Natural killer cell (primary cell): ENCODE measurements at places on chromosomes 16 and 17. TPM values are rescaled to one million over a fixed set of nuclear protein-coding genes. Genes with fewer than 3 reads are reported as not detected.

DNA sequence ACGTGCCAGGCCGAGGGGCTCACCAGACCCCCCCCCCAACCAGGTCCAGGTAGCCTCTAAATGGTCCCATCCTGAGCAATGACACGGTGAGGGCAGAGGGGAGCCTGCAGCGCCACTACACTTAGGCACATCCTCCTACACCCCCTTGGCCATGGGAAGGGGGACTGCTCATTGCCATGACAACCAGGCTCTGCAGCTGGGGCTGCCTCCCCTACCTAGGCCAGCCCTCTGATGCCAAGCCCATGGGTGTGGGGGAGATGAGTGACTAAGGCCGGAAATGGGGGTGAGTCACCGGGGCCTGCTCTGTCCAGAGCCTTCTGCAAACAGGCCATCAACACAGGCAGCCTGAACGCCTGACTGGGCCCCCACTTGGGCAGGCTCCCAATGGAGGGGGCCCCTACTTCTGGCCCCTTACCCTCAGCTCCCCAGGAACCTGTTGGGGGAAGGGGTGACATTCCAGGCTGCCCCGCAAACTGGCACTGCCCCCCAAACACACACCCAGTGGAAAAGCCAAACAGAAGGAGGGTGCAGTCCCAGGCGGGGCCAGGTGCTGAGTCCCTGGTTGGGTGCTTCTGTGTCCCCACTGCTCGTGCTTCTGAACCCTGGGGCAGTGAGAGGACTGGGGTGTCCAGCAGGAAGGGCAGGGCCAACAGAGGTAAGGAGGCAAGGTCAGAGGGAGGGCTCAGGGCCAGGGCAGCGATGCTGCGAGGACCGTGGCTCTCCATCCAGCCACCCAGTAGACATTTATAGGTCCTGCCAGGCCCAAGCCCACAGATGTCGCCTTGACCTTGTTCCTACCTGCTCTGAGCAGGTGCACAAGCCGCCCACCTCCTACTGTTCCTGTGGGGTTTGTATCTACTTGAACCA is 8.2 kb downstream of the PLCD3 start:
- peaks cover 2% of the 10 kb centered on the region for H3K27me3 ChIP-seq
- DNase-seq, result no peak
- no peaks in the 10 kb centered on the region for H3K36me3 ChIP-seq
- no peak overlapping the region for H3K4me3 ChIP-seq

DNA sequence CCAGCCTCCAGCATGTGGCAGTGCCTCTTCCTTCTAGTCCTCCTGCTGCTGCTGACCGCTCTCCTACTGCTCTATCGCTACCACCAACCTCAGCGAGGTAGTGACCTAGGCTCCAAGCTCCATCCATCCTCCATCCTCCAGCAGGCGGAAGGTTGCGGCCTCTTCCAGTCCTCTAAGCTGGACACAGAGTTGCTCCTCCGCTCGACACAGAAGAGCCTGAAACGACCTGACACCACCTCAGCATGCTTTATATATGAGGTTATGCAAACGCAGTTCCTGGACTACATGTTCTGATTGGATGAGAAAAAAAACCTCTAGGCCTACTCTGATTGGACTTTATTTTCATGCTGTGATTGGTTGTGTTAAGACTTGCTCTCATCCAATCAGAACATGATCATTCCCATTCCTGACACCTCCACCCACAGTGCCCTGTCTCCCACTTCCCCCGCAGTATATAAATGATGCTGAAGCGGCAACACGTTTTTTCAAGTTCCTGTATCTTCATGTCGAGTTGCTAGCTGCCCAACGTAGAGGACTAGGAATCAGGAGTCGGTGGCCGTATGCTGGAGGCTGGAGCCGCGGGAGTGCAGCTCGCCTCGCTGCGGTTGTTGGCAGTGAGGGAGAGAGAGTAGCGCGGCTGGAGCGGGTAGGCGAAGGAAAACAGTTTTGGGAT is 398.1 kb downstream of the KCNJ18 start:
- no peak overlapping the region for H3K27ac ChIP-seq
- no peaks in the 10 kb centered on the region for H3K27me3 ChIP-seq
- DNase-seq, result no peak
- H3K36me3 ChIP-seq, result no peaks in the 10 kb centered on the region
- no peaks in the 10 kb centered on the region for H3K4me1 ChIP-seq
- H3K4me3 ChIP-seq, result no peak overlapping the region

- H3K4me3 ChIP-seq, result no peak overlapping the region
- no peaks in the 10 kb centered on the region for H3K27me3 ChIP-seq
Measured at GRCh38 chr17:73855720-73856333, 211.6 kb upstream of the SDK2 start.

Gene CACNG4
- not detected for total RNA-seq

DNA sequence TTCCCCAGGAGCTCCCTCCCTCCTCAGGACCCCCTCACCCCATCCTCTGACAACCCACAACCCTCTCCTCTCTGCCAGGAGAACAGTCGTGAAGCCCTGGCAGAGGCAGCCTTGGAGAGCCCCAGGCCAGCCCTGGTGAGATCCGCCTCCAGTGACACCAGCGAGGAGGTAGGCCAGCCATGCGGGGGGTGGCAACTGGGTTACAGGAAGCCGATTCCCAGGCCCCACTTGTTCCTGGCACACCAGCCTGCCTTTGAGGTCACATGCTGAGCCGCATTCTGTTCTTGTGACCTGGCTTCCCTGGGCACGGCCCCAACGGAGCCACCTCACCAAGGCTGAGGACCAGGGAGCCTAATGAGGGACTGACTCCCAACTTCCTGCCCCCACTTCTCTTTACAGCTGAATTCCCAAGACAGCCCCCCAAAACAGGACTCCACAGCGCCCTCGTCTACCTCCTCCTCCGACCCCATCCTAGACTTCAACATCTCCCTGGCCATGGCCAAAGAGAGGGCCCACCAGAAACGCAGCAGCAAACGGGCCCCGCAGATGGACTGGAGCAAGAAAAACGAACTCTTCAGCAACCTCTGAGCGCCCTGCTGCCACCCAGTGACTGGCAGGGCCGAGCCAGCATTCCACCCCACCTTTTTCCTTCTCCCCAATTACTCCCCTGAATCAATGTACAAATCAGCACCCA is 7.9 kb downstream of the NAT9 start:
- DNase-seq, result no peak
- H3K4me3 ChIP-seq, result no peak overlapping the region
- no peak overlapping the region for H3K27ac ChIP-seq
- H3K4me1 ChIP-seq, result peaks cover 46% of the 10 kb centered on the region

GRCh38 chr17:10013365-10014112 is 108.5 kb upstream of the RCVRN start:
- H3K4me1 ChIP-seq, result peaks cover 22% of the 10 kb centered on the region
- peaks cover 3% of the 10 kb centered on the region for H3K36me3 ChIP-seq
- H3K27me3 ChIP-seq, result no peaks in the 10 kb centered on the region
- H3K27ac ChIP-seq, result peak overlapping the region; percentile 12

DNA sequence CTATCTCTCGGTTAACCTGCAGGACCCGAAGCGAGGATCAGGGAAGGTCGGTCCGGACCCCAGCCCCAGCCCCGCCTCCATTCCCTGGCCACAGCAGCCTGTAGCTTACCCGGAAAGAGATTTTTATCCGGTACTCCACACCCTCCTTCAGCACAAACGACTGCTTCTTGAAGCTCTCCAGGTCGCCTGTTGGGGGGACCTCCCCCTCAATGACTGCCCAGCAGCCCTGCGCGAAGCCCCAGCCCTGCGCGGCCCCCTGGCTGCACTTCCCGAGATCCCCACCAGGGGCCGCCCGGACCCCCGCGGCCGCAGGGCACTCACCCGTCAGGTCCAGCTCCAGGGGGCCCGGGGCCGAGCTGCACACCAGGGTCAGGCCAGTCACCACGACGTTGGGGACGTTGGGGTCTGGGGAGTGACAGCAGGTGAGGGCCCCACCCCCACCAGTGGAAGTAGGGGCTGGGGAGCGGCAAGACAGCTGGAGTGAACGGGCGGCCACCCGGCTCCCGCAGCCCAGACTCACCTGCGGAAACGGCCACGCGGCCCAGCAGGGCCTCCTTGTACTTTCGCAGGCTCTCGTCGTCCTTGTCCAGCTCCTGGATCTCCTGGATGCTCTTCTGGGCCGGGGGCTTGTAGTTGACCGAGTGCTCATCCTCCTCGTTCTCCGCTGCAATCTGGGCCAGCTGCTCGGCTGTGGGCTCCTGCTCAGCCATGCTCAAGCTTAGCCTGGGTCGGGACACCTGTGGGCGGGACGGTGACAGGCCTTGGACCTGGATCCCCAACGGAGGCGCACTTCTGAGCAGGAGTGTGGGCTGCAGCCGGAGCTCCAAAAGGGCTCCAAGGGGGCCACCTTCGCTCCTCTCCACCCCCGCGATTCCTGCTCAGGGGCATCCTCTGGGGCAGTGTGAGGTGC is 1.7 kb downstream of the ARHGDIA start:
- peak; percentile 52 for DNase-seq
- H3K4me3 ChIP-seq, result peak overlapping the region; percentile 50
- H3K27me3 ChIP-seq, result no peaks in the 10 kb centered on the region
- peak overlapping the region; percentile 77 for H3K27ac ChIP-seq
- H3K4me1 ChIP-seq, result peaks cover 54% of the 10 kb centered on the region

GRCh38 chr17:77692571-77693161 is 265.8 kb upstream of the TNRC6C start:
- H3K36me3 ChIP-seq, result no peaks in the 10 kb centered on the region
- no peak overlapping the region for H3K27ac ChIP-seq
- H3K4me3 ChIP-seq, result no peak overlapping the region
- no peaks in the 10 kb centered on the region for H3K27me3 ChIP-seq
- peak; percentile 47 for DNase-seq

Gene SCNN1B
- not detected for total RNA-seq

DNA sequence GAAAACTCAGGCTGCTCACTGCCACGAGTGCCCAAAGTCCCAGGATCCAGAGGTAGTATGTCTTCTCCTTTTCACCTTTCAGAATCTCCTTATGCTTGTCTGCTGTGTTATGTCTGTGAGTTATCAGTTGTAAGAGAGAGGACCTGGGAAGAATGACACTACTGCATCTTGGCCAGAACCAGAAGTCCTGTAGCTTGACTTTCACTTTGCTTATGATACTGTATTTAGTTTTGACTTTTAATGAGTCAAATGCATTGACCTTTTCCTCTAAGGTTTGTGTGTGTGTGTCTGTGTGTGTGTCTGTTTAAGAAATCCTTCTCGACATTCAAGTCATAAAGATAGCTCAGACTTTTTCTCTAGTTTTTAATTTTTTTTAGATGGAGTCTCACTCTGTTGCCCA is 43.4 kb downstream of the BMERB1 start:
- DNase-seq, result no peak
- H3K36me3 ChIP-seq, result no peaks in the 10 kb centered on the region
- H3K27me3 ChIP-seq, result no peaks in the 10 kb centered on the region
- no peak overlapping the region for H3K27ac ChIP-seq
- no peak overlapping the region for H3K4me3 ChIP-seq
- no peaks in the 10 kb centered on the region for H3K4me1 ChIP-seq

GRCh38 chr17:31919802-31920525 is 16.8 kb upstream of the SUZ12 start:
- H3K4me3 ChIP-seq, result no peak overlapping the region
- no peak for DNase-seq
- H3K36me3 ChIP-seq, result no peaks in the 10 kb centered on the region
- H3K4me1 ChIP-seq, result no peaks in the 10 kb centered on the region
- no peaks in the 10 kb centered on the region for H3K27me3 ChIP-seq
